ENCODE measurements at places on chromosomes 11 and 22.

GRCh38 chr11:32288276-32288675 is 147.1 kb downstream of the WT1 start:
- peak; percentile 12 for DNase-seq

DNA sequence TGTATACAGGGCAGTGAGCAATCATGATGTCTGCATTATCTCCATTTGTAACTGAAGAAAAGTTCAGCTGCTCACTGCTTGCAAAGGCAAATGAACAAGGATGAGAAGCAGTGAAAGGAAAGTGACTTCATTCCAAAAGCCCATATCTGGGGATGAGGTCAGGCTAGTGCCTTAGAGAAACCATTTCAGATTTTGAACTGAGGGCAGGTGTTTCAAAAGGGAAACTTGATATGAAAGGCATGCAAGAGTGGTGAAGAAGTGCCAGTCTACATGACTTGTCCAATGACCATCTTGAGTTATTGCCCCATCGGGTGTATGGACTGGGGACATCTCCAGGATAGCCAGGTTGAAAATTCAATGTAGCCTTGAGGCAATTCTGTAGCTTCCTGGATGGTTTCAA is 7.3 kb upstream of the APOL4 start:
- no peak for DNase-seq

DNA sequence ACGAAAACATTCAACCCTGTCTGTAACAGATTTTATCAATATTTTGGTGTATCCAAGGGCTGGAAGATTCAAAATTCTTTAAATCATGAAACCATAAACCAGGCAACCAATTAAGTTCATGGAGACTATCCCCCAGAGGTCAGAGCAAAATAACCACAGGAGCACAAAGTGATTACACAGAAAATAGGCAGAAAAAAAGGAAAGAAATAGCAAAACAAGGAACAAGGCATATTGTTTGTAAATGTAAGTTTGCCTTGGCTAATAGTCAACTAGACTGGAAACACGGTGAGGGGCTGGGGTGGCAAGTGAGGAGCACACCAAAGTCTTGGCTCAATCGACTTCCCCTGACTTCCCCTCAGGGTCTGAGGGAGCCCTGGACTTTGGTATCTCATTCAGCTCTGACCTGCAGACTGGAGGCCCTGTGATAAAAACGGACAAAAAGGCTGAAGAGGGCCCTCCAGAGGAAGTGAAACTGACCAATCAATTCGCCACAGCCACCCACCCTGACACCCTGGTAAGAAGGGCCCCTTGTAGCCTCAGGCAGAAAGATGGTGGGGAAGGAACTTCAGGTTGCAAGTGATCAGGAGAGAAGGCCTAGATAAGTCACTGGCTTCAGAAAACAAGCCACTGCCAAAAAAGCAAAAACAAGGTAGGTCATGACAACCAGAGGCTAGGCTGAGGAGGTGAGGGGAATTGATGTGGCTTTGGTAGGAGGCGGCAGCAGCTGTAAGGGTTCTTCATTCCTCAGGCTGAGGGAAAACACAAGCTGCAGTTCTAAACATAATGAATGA is 1.8 kb downstream of the SIK3 start:
- peak; percentile 32 for DNase-seq

DNA sequence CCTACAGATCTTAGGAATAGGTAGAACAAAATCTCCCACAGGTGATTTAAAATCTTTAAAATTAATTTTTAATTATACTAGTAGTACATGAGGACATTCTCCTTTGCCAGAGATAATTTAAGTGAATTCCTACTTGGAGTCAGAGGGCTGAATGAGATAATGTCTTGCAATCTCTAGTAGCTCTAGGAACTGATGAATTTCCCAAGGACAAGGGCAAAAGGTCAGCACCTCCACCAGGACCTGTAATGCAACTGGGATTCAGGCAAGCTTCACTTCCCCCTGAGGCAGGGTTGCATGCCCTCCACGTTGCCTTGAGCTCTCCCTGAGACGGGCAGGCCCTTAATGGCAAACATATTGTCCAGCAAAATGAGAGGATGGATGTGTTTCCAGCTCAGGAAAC is 330.3 kb upstream of the PITPNB start:
- DNase-seq = no peak

- DNase-seq = no peak
Observed at GRCh38 chr11:61512435-61512834, 3.9 kb downstream of the LRRC10B start.

DNA sequence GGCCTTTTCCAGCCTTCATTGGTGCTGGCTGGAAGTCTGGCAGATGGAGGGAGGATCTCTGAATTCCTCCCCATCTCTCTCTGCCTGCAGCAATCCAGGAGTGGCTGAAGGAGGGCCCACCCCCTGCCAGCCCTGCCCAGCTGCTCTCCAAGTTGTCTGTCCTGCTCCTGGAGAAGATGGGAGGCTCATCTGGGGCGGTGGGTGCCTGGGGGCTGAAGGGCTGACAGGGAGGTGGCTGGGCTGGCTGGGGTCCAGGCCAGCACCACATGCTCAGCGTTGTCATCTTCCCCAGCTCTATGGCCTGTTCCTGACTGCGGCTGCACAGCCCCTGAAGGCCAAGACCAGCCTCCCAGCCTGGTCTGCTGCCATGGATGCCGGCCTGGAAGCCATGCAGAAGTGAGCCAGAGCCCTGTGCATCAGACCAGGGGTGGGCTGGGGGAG is 12.2 kb downstream of the TKFC start:
- DNase-seq = no peak

DNA sequence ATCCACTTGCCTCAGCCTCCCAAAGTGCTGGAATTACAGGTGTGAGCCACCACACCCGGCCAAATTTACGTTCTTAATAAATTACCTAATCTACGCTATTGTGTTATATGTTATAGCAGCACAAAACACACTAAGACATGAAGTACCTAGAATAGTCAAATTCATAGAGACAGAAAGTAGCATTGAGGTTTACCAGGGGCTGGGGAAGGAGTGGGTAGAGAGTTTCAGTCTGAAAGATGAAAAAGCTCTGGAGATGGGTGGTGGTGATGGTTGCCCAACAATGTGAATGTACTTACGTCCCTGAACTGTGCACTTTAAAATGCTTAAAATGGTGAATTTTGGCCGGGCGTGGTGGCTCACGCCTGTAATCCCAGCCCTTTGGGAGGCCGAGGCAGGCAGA is 65.7 kb upstream of the NUP50 start:
- DNase-seq = no peak

GRCh38 chr11:11996321-11997048 is 11.9 kb downstream of the DKK3 start:
- no peak for DNase-seq
